ENCODE measurements at places on chromosomes 11 and 22.

- DNase-seq, result no peak
Observed at GRCh38 chr11:110951037-110951949, 239.1 kb upstream of the ARHGAP20 start.

- no peak for DNase-seq
Observed at GRCh38 chr11:95910638-95911368, 13.1 kb downstream of the MTMR2 start.

DNA sequence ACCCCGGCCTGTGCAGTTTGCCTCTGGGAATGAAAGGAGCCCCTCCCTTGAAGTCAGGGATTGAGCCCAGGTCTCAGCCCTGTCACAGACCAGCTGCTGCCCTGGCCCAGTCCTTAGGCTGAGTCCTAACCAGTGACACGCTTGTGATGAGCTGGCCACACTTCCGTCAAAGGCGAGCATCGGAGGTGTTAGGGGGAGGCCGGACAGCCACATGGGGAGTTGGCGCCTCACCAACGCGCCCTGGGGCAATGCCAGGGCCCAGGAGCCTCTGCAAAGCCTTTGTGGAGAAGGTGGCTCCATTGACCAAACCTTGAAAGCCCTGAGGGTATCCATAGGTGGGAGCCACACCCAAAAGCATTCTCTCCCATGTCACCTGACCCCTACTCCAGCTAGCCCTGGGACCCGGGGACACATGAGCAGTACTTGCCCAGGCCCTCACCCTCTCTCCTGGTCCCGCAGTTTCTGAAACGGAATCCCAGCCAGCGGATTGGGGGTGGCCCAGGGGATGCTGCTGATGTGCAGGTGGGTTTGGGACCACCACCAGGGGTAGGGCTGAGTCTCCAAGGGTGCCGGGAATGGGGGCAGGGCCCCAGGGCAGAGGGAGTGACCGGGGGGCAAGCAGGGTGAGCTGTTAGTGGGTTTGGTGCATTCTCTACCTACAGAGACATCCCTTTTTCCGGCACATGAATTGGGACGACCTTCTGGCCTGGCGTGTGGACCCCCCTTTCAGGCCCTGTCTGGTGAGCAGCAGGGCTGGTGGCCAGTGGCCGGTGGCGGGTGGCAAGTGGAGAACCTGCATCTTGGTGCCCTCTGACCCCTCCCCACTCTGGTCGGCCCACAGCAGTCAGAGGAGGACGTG lies 3.7 kb downstream of the PTPRCAP start:
- no peak for DNase-seq

- DNase-seq, result no peak
Observed at GRCh38 chr22:44928136-44928463, 81.7 kb downstream of the PHF21B start.

DNA sequence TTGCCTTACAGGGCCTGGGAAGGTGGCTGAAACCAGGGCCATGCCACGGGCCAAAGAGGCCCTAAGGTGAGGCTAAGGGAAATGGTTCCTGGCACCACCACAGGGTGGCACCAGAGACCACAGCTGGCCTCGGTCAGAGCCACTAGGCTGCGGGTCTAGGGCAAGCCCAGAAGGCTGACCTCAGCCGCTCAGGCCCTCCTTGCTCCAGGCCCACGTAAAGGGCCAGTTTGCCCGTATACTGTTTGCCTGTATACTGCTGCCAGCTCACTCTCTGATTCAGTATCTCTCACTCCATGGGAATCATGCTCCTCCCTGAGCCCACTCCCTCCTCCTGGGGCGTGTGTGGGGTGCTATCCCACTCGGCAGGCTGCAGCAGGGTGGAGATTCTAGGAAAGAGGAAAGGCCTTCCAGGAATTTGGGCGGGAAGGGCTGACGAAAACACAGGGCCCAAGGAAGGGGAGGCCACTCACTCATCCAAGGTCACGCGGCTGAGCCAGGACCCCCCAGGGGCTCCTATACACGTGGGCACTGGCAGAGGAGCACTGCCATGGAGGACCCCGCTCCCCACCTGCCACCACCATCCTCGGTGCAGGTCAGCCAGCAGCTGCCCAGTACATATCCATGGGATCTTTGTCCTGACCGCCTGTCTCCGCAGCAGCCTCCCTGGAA lies 62.4 kb downstream of the NECTIN1 start:
- DNase-seq, result peak; percentile 88

GRCh38 chr11:134988495-134988894 lies 576.5 kb upstream of the B3GAT1 start:
- DNase-seq, result no peak

DNA sequence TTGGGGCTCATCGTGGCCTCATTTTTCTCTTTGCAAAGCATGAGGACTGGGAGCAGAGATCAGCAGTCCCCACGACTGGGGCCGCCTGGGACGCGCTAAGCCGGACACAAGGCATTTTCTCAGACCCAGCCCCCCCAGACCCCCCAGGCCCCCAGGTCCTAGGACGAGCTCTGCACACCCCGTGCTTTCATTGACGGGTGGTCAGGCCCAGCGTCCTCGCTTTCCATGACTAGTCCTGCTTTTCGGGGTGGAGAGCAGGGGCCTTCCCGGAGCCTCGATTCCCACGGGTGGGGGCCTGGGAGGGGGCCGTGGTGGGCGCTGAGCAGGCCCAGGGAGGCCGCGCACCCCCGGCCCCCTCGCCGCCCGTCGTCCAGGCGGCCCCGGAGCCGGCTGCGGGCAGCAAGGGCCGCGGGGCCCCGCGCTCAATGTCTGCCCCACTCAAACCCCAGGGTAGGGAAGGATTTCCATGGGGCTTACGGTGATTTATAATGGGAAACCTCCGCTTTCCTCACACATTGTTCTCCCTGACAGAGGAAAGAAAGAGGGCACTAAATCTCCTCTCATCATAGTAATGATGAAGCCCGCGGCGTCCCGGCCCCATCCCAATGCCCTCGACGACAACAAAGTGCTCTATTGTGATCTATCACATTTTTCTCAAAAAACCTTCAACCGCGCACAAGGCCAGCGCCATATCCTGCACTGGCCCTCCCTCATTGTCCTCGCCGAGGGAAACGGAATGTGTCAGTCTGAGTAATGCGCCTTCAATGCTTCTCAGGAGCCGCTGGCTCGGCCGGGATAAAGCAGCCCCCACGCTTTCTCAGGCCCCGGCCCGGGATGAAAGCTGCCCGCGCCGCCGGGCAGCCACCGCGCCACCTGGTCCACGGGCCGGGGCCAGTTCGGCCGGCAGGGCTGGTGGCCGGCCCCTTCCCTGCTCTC lies 10.4 kb upstream of the LINC01488 start:
- no peak for DNase-seq
